ENCODE measurements at places on chromosomes 16 and 17.

- DNase-seq = no peak
These were observed 53.8 kb upstream of the LYRM9 start for GRCh38 chr17:27947005-27947406.

GRCh38 chr17:74769266-74769855 is 6.8 kb downstream of the NAT9 start:
- DNase-seq = no peak

GRCh38 chr16:22420606-22421135 is 46.3 kb upstream of the CDR2 start:
- DNase-seq = no peak

DNA sequence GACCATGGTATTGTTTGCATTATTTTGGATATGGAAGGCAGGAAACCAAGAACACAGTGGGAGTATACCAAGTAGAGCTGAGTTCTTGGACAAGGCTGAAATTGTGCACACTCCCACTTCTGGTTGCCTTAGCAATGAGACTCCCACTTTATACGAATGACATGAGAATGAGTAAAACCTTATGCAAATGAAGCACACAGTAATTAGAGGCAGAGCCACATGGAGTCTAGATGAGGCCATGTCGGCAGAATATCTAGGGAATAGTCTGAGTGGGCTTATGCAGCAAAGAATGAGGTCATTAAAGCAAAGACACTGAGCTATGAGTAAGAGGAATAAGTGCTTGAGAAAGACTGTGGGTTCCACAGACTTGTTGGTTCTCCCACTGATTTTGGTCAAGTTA is 178.7 kb downstream of the GRIN2A start:
- DNase-seq = no peak

GRCh38 chr16:726438-727290 is at the start of the genes CCDC78 and HAGHL:
Gene CCDC78, minus strand, starts transcription at chr16:726443. Its CDS starts 76 bp downstream, at chr16:726367.
Gene HAGHL, plus strand, starts transcription at chr16:727106. Its CDS starts 404 bp downstream, at chr16:727510.
- peak; percentile 33 for DNase-seq

DNA sequence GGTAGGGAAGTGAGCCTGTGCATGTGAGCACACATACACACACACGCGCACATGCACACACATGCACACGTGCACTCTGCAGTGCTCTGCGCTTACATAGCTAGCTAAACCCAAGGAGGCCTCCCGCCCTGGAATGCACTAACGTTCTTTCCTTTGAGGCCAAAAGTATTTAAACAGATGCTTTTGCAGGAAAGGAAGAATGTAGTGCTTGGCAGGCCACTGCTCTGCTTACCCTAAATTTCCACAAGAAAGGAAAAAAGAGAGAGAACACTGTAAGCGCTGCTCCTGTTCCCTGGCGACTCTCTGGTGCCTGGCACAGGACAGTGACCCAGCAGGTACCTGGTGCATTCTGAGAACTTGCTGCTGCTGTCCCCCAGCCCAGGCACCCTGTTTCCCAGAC is 31.3 kb upstream of the MRPS23 start:
- peak; percentile 93 for DNase-seq

- no peak for DNase-seq
These were observed 31.9 kb downstream of the CMC2 start for GRCh38 chr16:80974649-80975376.

DNA sequence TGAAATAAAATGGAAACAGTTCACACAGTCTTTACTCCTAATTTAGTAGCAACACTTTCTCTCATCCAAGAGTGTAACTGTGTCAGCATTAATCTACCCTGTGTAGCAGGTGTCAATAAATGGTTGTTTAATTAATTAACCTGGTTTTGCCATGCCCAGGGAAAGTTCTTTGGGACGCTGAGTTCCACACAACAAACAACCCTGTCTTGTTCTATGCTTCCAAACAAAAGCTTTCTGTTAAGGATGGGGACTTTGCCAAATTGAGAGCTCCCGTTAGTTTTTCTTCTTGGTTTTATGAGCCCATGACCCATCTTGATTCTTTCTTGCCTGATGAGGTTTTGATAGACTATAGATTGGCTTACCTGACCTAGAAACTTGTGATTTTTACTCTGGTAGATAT is 530.1 kb downstream of the KCNJ2 start:
- no peak for DNase-seq

DNA sequence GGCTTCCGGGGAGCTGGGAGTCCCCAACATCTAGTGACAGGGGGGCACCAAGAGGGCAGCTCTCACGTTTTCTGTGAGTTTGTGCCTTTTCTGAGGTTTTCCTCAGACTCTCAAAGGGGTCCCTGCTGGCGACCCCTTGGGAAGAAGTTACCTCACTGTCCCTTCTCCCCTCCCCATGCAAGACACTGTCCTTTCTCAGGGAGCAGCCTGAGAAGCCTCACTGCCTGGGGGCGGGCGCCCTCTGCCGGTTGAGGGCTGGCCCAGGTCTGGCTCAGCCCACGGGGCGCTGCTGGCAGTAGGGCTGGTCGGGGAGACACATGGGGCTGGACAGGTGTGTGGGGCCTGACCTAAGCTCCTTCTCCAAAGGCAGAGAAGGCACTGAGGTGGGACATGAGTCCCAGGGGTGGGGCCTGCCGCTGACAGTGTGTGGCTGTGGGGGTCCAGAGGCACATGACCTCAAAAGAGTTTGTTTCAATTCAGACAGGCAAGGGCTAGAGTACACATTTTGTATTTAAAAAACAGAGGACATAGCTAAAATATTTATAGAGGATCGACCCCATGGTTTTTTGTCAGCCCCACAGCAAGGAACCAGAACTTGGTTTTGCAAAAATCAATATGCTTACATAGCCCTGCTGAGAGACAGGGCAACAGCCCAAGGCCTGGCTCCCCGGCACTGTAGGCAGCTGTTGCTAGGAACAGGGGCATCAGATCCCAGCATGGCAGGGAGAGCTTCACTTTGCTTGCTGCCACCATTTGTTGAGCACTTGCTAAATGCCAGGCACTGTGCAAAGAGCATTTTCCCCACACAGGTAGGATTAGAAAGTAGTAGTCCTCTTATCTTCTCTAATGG is 18.5 kb upstream of the ALDH3A1 start:
- DNase-seq = peak; percentile 54

DNA sequence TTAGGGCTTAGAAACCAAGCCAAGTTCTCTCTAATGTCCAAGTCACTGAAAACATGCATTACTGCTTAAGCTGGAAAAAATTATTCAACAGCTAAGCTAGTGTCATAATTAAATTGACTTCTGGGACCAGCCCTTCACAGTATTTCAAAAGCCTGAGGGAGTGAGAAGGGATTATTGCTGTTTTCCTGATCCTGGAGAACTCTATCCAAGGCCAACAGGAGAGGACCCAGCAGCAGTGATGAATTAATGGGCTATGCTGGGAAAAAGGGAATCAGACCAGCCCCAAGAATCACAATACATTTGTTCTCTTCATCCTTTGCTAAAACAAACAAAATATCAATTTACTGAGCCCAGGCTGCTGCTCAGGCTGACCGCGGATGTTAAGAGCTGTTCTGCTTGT is 34.5 kb upstream of the CLEC3A start:
- DNase-seq = no peak

DNA sequence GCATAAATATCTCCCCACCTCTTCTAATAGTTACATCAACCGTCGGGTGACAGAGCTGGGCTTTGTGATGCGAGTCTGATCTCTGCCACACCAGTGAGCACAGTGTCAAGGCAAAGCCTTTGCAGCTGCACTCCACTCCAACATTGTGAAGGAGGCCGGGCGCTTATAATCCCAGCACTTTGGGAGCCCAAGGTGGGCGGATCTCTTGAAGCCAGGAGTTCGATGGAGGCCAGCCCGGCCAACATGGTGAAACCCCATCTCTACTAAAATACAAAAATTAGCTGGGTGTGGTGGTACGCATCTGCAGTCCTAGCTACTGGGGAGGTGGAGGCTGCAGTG is 18.9 kb downstream of the CYB5D2 start:
- no peak for DNase-seq
